ENCODE measurements at places on chromosomes 13 and 19. TPM values are rescaled to one million over a fixed set of nuclear protein-coding genes. Genes with fewer than 3 reads are reported as not detected.

Gene ZNF132
- total RNA-seq = 3.0 TPM

Gene ZNF14
- total RNA-seq = 5.4 TPM

Gene VSTM1
- total RNA-seq = not detected

Gene SHISA7
- total RNA-seq = not detected

Gene KLK2
- total RNA-seq = 0.06 TPM

Gene GPR12
- not detected for total RNA-seq

Gene JAK3
- 0.09 TPM for total RNA-seq

Gene SRRM5
- not detected for total RNA-seq

Gene ZFP30
- 7.9 TPM for total RNA-seq

Gene FAM216B
- total RNA-seq = not detected

Gene KMT2B
- 18.6 TPM for total RNA-seq

Gene MPND
- 0.95 TPM for total RNA-seq

Gene KCTD4
- total RNA-seq = not detected

Gene FBXO17
- 12.6 TPM for total RNA-seq

Gene NLRP5
- 4.9 TPM for total RNA-seq

Gene CEBPA
- 4.5 TPM for total RNA-seq

Gene KLK3
- not detected for total RNA-seq

Gene SHC2
- 0.11 TPM for total RNA-seq

Gene ZNF709
- total RNA-seq = 0.80 TPM

Gene KIR2DL4
- total RNA-seq = not detected

Gene SHANK1
- total RNA-seq = 2.4 TPM

Gene LRG1
- 0.69 TPM for total RNA-seq

Gene BTBD2
- total RNA-seq = 19.9 TPM

Gene NPAS1
- 0.27 TPM for total RNA-seq

Gene SOHLH2
- 0.24 TPM for total RNA-seq

Gene C2CD4C
- 0.06 TPM for total RNA-seq

Gene BRCA2
- 7.8 TPM for total RNA-seq

Gene CBARP
- total RNA-seq = 0.86 TPM

Gene ERFL
- not detected for total RNA-seq

Gene KIR2DL3
- not detected for total RNA-seq

Gene GTF2F1
- total RNA-seq = 82.3 TPM

Gene RASA3
- 13.2 TPM for total RNA-seq

Gene HSH2D
- not detected for total RNA-seq

Gene SLC46A3
- total RNA-seq = 12.7 TPM

Gene SMAD9
- total RNA-seq = 0.30 TPM

Gene LILRA1
- total RNA-seq = not detected

Gene SPRED3
- total RNA-seq = 0.06 TPM

Gene DEDD2
- 33.7 TPM for total RNA-seq

Gene ZDHHC20
- total RNA-seq = 45.0 TPM

Gene FPR3
- total RNA-seq = not detected

Gene SIGLEC5
- 0.74 TPM for total RNA-seq

Gene IFI30
- 20.2 TPM for total RNA-seq

Gene RAB3D
- 1.2 TPM for total RNA-seq

Gene TUBB4A
- total RNA-seq = 0.17 TPM

Gene IGSF23
- total RNA-seq = not detected

Gene UBE2S
- 338 TPM for total RNA-seq

Measured in Daoy (cell line).